ENCODE measurements at places on chromosomes 5 and 9. TPM values are rescaled to one million over a fixed set of nuclear protein-coding genes. Genes with fewer than 3 reads are reported as not detected.

The TLE4 gene
- 214 TPM for total RNA-seq

The MGAT1 gene
- 149 TPM for total RNA-seq

The PDLIM4 gene
- not detected for total RNA-seq

The PCDHB8 gene
- not detected for total RNA-seq

The POMT1 gene
- total RNA-seq = 38.8 TPM

The HK3 gene
- 26.2 TPM for total RNA-seq

The CDH6 gene
- not detected for total RNA-seq

The TAF1L gene
- not detected for total RNA-seq

The S1PR3 gene
- total RNA-seq = 1.5 TPM

The ANKDD1B gene
- total RNA-seq = 0.66 TPM

The CDO1 gene
- total RNA-seq = not detected

The FAM153A gene
- 3.5 TPM for total RNA-seq

The ENC1 gene
- 99.3 TPM for total RNA-seq

The PAEP gene
- total RNA-seq = not detected

The LMBRD2 gene
- 9.6 TPM for total RNA-seq

The KDM4C gene
- total RNA-seq = 116 TPM

The FAM78A gene
- total RNA-seq = 57.6 TPM

The NMUR2 gene
- not detected for total RNA-seq

The TTC39B gene
- total RNA-seq = 65.1 TPM

The CIZ1 gene
- total RNA-seq = 152 TPM

The ADRA1B gene
- total RNA-seq = not detected

The PCDHB11 gene
- total RNA-seq = not detected

The SLC34A3 gene
- total RNA-seq = not detected

The AIF1L gene
- not detected for total RNA-seq

The TMEM215 gene
- not detected for total RNA-seq

The MTAP gene
- 19.4 TPM for total RNA-seq

The PHF24 gene
- total RNA-seq = not detected

The SPAG8 gene
- 2.1 TPM for total RNA-seq

The OR13C3 gene
- total RNA-seq = not detected

The ANKH gene
- total RNA-seq = 52.9 TPM

The PCDHA8 gene
- total RNA-seq = not detected

The SHOC1 gene
- not detected for total RNA-seq

The C5orf58 gene
- not detected for total RNA-seq

Measured in natural killer cell (primary cell).